Amniotic epithelial cell (primary cell): ENCODE measurements at places on chromosomes 7 and 10.

DNA sequence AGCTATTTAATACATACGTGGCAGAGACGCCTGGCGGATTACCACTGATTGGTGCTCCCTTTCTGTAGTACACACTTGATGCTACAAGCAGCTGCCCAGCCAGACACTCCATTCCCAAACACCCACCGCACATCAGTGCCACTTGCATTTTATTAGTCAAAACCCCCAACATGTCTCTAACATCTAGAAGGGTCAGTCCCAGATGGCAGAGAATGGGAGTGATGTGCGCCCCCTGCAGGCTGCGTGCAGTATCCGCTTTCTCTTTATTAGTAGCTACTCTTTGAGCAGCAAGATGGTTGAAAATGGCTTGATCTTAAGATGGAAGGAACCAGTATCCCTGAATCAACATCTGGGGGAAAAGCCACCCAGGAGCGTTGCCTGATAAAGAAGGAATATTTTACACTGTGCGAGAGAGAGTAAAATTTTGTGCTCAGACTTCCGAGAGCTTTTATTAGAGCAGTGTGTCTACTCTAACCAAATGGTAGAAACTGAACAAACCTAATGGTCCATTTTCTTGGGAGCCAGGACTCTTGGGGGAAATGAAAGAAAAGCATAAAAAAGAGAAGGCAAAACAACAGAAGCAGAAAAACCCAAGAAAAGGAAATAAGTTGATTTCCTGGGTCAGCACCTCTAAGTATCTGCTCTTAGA is 78.3 kb downstream of the ST8SIA6 start:
- DNase-seq = peak; percentile 19

DNA sequence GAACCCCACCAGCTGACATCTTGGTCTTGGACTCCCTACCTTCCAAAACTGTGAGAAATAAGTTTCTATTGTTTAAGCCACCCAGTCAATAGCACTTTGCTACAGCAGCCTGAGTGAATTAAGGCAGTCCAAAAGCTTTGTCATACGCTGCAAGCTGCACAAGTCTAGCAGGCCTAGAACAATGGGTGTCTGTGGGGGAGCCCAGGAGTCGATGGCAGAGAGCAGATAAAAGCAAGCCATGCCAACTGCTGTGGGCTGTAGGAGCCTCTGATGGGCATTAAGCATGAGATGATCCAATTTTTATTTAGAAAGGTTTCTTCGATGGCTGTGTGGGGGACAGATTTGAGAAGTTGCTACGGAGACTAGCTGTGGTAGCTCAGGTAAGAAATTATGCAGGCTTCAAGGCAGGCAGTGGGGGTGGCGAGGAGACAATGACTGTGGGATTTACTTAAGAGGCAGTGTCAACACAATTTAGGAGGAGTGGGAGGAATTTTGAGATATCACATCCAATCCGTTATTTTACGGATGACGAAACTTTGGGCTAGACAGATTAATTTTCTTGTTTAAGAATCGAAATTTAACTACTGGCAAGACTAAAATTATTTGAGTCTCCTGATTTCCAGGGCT is 110.4 kb downstream of the NRCAM start:
- DNase-seq = no peak

DNA sequence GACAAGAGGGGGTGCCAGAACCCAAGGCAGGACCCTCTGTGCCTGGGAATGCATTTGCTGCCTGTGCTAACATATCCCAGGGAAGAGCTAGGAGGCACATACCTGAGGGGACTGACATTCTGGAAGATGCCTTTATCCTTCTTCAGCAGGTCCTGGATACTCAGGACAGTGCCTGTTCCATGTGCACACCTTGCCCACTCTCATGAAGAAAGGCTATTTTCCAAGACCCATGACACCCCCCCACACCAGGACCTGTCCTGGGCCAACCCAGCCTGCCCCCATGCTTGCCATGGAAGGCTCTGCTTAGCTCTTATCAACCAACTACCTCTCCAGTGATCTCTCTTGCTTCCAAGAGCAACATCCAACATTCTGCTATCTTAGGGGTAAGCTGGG is 67.2 kb upstream of the CAMK2B start:
- no peak for DNase-seq

DNA sequence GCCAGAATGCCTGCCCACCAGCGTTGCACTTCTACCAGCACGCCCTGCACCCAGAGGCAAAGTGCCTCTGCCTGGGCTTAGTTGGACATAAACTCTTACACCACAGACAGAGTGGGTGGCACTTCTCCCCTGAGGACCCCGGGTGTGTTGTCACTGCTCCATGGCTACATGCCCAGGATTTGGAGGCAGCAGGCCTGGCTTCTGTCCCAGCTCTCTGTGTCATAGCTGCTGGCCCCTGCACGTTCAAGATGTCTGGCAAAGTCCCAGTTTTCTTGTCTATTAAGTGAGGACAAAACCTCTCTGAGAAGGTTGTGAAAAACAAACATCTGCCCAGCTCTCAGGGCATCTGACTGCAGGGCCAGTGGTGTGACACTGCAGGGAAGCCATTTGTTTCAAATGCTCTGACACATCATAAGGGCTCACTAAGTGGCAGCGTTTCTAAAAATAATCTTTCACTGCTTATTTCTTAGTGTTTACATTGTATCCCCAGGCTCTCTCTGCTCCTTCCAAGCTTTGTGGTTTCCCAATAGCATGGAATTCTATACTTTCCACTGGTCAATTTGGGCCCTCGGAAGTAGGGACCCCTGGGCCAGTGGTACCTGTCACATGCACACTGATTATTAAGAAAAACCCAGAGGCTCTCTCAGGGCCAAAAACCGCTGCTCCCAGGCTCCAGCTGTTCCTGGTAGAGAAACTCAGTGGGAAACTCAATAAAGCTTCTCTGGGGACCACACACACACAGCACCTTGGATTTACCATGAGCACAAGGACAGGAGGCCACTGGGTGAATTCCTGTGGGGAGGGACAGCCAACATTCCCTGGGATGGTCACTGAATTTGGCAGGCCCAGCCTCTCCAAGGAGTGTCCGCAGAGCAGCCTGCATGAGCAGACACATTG is 86.2 kb upstream of the ANLN start:
- peak; percentile 72 for DNase-seq

DNA sequence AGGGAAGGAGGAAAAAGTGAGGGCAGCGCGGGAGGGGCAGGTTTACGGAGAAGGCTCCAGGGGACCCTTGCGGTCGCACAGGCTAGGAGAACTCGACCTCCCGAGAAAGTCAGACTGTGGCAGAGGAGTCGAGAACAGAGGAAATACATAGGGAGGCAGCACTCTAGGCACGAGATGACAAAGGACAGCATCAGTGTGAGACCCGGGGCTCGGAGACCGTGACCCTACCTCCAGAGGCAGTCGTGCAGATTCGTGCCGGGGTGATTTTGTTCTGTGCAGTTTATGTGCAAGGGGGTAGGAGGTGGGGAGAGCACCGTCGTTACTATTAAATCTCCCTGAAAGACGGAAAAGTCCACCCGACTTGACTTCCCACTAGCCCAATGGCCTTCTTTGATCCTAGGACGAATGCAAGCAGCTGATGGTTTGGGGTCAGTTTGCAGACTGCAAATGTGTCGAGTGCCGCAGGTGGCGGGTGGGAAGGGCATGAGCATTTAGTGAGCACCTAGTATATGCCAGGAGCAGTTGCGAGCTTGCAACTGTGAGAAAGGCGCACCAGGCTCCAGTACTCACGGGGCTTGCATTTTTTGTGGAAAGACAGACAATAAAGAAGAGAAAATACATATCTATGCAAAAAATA is 674 bp upstream of the OSBPL3 start:
- DNase-seq = peak; percentile 44

GRCh38 chr10:75889051-75889450 is 457.6 kb downstream of the LRMDA start:
- DNase-seq = no peak

- peak; percentile 46 for DNase-seq
These were observed 13.9 kb downstream of the ADK start for GRCh38 chr10:74164716-74165529.
